ENCODE measurements at places on chromosomes 11 and 22.

- DNase-seq: peak; percentile 87
These were observed 2.9 kb downstream of the DIXDC1 start for GRCh38 chr11:111939836-111940604.

- DNase-seq: no peak
These were observed 70.8 kb downstream of the RNF169 start for GRCh38 chr11:74819400-74819799.

DNA sequence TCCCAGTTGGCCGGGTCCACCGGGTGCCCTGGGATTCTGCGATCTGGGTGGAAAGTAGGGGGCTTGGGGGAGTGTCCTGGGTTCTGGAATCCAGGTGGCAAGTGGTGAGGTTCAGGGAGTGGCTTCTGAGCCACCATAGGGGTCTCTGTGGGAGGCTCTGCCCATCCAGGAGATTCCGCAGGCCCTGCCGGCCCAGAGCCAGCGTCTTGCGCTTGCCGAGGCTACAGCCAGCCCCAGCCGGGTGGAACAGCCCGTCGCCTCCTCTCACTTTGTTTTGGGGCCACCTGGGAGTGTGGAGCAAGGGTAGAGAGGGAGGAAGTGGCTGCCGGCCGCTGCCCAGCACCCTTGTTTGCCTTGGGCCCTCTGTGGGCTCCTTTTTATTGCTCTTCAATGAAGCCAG, 60.6 kb upstream of the PPP6R3 start:
- no peak for DNase-seq

DNA sequence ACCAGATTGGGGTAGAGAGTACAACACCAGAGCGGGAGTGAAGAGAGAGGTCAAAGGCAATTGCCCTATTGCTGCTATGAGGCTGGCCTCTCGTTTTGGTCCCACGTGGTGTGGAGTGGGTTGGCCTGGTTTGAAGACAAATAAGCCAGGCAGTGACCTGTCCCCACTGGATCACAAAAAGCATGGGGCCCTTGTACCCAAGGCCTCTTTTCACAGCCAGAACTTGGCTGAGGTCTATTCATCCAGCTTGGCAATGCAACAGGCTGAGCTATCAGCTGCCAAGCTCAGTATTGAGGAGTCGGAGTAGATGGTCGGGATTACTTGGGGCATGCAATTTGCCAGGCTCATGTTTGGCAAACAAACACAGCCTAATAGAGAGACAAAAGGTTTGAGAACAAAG, 19.2 kb upstream of the GALNT18 start:
- no peak for DNase-seq

GRCh38 chr22:27278946-27279345, 522.6 kb downstream of the MN1 start:
- no peak for DNase-seq

- DNase-seq: peak; percentile 72
These were observed 86.1 kb upstream of the HORMAD2 start for GRCh38 chr22:29994027-29994715.

DNA sequence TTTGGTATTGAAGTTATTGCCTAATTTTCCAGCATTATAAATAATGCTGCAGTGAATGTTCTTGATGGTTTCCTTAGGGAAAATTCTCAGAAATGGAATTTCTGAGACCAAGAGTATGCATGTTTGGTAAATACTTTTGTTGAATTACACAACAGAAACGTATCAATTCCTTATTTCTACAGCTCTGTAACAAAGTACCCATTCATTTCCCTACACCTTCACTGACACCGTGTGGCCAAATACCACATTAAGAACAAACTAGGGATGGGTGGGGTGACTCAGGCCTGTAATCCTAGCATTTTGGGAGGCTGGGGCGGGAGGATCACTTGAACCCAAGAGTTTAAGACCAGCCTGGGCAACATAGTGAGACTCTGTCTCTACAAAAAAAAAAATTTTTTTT, 21.8 kb downstream of the MCAM start:
- DNase-seq: peak; percentile 48

- no peak for DNase-seq
These were observed 684 bp downstream of the TNFRSF13C start for GRCh38 chr22:41925783-41926460.

DNA sequence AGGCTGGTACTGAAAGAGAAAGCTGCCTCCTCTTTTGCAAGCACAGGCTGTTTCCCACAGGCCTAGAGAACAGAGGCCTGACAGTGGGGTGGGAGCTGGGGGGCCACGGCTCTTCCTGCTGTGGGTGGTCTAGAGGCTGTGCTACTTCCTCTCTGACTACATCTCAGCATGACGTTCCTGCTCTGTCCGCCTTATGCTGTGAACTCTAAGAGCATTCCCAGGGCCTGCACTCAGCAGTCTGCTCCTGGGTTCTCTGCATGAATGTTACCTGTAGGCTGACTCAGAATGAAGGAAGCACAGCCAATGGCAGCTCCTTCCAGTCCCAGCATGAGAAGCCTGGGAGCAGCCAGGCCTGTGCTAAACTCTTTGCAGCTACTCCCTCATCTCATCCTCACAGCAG, 534.3 kb downstream of the NTM start:
- no peak for DNase-seq

- DNase-seq: no peak
These were observed 489 bp downstream of the NUP98 start for GRCh38 chr11:3796801-3797328.

GRCh38 chr11:133950874-133951326, 5.9 kb downstream of the IGSF9B start:
- no peak for DNase-seq

GRCh38 chr11:127057126-127057525, 56.6 kb upstream of the KIRREL3 start:
- DNase-seq: no peak

- no peak for DNase-seq
These were observed 1.7 kb downstream of the MAPK8IP2 start for GRCh38 chr22:50602338-50602700.

DNA sequence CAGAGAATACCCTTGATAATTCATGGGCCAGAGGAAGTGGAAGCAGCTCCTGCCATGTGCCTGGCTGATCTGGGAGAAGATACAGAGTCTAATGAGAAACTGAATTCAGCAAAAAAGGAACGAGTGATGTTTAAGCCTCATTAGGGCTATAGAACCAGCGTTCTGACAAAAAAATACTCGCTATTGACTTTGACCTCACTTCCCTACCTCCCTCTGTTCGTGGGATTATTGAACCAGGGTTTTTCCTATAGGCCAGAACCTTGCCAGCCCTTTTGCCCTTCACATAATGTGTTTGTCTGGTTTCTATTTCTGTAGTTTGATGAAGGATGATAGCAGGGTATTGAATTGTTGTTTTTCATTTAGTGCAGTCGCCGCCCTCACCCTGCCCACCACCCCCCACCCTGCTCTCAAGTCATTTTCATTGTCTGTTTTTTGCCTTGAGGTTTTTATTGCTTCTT, 7.6 kb upstream of the RBFOX2 start:
- DNase-seq: no peak

DNA sequence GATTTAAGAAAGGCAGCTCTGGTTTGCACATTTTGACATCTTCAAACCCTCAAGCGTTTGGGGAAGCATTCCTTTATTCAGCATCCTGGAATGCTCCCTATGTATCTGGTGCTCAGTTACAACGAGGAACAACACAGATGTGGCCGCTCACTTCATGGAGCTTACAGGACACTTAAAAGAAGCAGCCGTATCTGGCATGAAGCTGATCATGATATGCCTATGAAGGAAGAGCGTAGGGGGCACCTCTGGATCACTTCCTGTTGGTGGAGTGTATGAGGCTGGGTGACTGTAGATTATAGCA, 72.3 kb upstream of the TP53I11 start:
- DNase-seq: no peak

DNA sequence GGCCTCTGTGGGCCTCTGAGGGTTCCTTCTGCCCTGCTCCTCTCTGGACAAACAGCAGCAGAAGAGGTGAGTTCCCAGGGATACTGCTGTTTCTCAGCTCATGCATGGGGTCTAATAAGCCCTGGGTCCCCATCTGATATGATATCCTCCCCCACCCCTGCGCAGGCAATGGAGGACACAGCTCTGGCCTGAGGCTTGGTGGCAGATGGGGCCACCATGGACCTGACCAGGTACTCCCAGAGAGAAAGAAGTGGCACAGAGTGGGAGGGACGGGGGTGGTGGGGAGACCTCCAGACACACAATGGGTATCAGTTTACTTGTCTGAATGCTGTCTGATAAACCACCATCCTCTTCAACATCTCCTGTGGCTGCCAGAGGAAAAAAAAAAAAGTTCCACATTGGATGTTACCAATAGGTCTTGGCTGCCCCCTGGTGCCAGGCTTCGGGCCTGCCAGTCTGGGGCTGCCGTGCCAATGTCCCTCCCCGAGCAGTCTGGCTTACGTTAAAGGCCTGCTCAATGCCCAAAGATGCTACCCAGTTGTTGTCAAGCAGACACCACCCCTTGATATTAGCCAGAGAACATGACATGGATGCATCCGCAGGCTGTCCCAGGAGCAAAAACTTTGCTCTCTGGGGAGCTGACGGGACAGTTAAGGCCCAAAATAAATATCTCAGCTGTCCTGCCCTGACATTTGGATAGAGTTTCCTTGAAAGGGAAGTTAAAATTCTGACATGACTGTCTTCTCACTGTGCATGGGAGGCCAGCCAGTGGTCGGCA, 27.9 kb upstream of the ABCC8 start:
- peak; percentile 52 for DNase-seq

DNA sequence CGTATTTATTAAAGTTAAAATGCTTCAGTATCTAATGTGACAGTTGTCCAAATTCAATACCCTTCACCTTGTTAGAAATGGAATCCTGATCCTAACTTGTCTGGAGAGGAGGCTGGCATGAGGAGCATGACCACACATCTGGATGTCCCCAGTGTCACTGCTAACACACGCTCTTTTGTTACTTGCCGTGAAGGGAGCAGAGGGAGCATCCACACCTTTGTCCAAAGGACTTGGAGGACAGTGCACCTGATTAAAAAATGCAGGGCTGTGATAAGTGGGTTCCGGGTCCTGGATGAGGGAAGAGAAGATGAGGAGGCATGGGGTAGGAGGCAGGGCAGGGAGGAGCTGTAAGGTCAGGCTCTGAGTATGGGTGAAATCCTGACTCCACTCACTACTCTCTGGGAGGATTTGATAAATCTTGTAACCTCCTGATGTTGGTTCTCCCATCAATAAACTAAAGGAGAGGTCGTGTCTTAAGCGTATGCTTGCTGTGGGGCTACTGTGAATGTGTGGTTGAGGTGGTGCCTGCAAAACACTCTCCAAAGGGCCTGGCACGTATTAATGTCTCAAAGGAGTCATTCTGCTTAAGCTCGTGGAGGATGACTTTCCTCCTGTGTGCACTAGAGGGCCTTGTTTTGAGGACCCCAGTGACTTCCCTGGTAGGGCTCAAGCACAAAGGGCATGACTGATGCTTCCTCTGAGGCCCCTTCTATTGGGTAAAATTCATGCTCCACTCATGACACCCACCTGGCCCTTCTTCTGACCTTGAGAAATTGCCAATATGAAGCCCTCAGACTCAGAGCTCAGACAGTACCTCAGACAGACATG, 16.8 kb upstream of the IGLL5 start:
- no peak for DNase-seq

DNA sequence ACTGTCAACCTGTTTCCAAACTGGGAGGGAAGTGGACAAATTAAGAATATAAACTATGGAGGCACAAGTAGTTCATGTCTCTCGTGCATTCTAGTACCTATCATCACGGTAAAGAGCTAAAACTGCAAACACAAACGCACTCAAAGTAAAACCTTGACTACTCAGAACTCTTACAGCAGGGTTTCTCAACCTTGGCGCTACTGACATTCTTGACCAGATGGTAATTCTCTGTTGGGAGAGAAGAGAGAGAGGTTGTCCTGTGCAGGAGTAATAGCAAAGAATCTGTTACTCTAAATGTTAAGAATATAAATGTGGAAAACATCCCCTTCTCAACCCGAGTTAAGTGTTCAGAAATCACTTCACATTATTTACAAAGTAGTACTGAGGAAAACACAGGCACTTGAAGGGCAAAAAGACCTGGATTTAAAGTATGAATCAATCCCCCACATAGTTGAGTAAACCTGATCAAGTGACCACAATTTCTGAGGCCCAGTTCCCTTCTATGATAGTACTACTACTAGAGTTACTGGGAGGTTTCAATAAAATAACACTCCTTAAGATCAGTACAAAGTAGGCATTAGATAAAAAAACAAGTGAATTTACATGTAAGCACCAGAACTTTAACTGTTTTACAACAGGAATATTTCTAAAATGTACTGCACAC, 73.1 kb upstream of the ARHGAP32 start:
- DNase-seq: peak; percentile 17

DNA sequence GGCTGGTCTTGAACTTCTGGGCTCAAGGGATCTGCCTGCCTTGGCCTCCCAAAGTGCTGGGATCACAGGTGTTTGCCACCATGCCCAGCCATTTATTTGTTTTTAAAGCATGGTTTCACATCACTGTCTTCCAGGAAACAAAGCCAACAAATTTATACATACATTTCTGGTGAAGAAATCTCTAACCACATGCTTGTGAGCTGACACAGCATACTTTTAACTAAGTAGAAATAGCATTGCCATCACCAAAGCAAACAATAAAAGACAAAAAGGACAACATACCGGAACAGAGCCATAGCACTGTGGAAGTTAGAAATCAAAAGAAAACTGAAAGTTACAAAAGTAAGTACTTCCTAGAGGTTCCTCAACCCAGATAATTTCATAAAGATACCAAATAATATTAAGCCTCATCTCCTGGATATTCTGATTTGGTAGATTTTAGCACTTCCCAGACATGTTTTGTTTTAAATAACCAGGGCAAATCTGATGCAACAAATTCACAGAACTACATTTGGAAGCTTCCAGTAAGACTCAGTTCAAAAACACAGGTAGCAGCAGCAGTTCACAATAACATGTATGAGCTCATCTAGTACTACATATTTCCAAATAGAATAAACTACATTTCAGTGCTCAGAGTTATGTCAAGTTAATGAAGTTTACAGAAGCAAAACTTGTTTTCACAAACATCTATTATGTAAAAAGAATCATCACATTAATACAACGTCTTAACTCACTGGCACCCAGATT, 70.6 kb downstream of the RRAS2 start:
- DNase-seq: peak; percentile 69

DNA sequence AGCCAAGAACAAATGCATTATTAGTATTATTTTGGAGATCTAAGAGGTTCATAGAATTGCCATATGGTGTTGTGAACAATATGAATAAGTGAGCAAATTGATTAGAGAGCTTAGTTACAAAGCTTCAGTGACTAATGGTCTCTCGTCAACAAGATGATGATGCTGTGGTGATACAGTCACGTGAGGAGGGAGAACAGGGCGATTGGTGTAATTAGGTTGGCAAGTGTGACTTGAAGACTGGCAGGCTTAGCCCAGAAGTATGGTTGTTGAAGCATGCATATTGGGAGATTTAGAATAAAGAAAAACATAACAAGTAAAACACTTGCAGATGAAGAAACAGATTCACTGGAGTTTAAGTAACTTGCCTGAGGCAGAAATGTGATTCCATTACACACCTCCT, 100.6 kb upstream of the SORL1-AS1 start:
- DNase-seq: no peak

GRCh38 chr11:47551086-47551485, 1.8 kb downstream of the CELF1 start:
- DNase-seq: peak; percentile 66

GRCh38 chr11:118438314-118438931, 2.1 kb downstream of the KMT2A start:
- peak; percentile 83 for DNase-seq

GRCh38 chr22:23204541-23205157, 24.3 kb downstream of the BCR start:
- DNase-seq: no peak
